ENCODE measurements at places on chromosomes 6 and 20. TPM values are rescaled to one million over a fixed set of nuclear protein-coding genes. Genes with fewer than 3 reads are reported as not detected.

The PPP2R5D gene
- 64.5 TPM for total RNA-seq

The IPCEF1 gene
- 0.51 TPM for total RNA-seq

The TXLNB gene
- total RNA-seq: not detected

The DEFB116 gene
- total RNA-seq: not detected

The GJA10 gene
- total RNA-seq: not detected

The ACSS2 gene
- total RNA-seq: 71.7 TPM

The TP53TG5 gene
- not detected for total RNA-seq

The NFKBIE gene
- 25.4 TPM for total RNA-seq

The MRPL2 gene
- total RNA-seq: 35.0 TPM

The RARS2 gene
- 20.2 TPM for total RNA-seq

The GPR63 gene
- total RNA-seq: 2.0 TPM

The MEP1A gene
- not detected for total RNA-seq

The HLA-DOA gene
- total RNA-seq: under 0.01 TPM

The BPIFB1 gene
- not detected for total RNA-seq

The HDAC2 gene
- 66.0 TPM for total RNA-seq

The BMP2 gene
- total RNA-seq: 26.6 TPM

The STMND1 gene
- not detected for total RNA-seq

The ULBP3 gene
- total RNA-seq: 17.2 TPM

The METTL24 gene
- total RNA-seq: 6.6 TPM

The CLPSL2 gene
- not detected for total RNA-seq

The TMEM200A gene
- total RNA-seq: 4.9 TPM

The DNPH1 gene
- total RNA-seq: 90.3 TPM

The KCNS1 gene
- total RNA-seq: 6.2 TPM

The VNN1 gene
- total RNA-seq: not detected

The MMP24 gene
- 63.9 TPM for total RNA-seq

The AVP gene
- total RNA-seq: not detected

The DLK2 gene
- total RNA-seq: 0.38 TPM

The TPD52L1 gene
- 64.5 TPM for total RNA-seq

The FBXO5 gene
- total RNA-seq: 3.5 TPM

The FOXS1 gene
- 15.2 TPM for total RNA-seq

The SLPI gene
- 0.49 TPM for total RNA-seq

The CST4 gene
- total RNA-seq: not detected

The RAB44 gene
- total RNA-seq: not detected

The MTFR2 gene
- total RNA-seq: 6.2 TPM

The FAM209B gene
- total RNA-seq: not detected

The SPAG4 gene
- 13.8 TPM for total RNA-seq

The DEFB124 gene
- not detected for total RNA-seq

The HDGFL1 gene
- not detected for total RNA-seq

The SIGLEC1 gene
- not detected for total RNA-seq

The KIZ gene
- 7.9 TPM for total RNA-seq

The BPIFB4 gene
- total RNA-seq: not detected

The WFDC10B gene
- not detected for total RNA-seq

The OR2B6 gene
- not detected for total RNA-seq

The HLA-DQA1 gene
- not detected for total RNA-seq

The CRISP2 gene
- total RNA-seq: under 0.01 TPM
